ENCODE measurements at places on chromosomes 4 and X.

- DNase-seq = no peak
Observed at GRCh38 chr4:4880492-4880891, 21.0 kb downstream of the MSX1 start.

GRCh38 chr4:182227611-182228010, 15.6 kb upstream of the TENM3 start:
- no peak for DNase-seq

DNA sequence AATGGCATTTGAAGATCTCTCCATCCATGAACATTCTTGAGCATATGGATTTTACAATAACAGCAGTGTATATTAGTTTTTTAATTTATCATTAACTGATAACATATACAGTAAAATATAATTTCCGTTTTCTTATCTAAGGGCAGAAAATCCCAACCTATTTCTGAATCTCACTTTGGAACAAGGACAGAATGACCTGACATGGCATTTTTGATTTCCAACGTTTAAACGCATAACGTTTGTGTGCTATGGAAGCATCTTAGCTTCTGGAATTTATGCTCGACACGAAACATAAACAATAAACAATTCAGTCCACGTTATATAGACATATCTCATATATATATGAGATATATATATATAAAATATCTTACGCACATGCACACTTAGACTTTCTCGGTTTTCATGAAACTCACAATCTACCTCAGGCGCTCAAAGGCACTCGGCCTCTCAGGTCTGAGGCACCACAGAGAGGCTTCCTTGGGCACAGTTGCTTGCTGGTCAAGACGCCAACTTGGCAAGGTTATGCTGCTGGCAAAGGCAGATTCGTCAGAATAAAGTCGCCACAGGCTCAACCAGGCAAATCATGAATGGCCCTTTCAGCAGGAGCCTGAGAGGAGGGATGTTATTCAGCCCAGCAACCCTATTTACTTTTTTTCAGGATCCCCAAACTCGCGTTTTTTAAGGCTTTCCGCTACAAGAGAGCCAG, 1.0 kb upstream of the UGT8 start:
- DNase-seq = no peak

GRCh38 chrX:132615391-132616131, 126.7 kb upstream of the MBNL3 start:
- peak; percentile 46 for DNase-seq

DNA sequence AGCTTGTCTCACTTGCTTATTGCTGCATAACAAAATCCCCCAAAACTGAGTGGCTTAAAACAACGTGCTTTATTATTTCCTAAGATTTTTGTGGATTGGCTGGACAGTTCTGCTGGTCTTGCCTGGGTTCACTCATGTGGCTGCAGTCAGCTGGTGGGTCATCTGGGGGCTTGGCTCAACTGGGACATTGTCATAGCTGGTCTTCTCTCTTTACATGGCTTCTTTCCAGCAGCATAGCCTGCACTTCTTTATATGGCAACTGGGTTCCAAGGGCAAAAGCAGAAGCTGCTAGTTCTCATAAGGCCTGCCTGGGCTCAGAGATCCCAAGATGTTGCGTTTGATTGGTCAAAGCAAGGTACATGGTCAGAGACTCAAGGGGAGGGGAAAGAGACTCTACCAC, 33.7 kb upstream of the STAG2 start:
- no peak for DNase-seq

DNA sequence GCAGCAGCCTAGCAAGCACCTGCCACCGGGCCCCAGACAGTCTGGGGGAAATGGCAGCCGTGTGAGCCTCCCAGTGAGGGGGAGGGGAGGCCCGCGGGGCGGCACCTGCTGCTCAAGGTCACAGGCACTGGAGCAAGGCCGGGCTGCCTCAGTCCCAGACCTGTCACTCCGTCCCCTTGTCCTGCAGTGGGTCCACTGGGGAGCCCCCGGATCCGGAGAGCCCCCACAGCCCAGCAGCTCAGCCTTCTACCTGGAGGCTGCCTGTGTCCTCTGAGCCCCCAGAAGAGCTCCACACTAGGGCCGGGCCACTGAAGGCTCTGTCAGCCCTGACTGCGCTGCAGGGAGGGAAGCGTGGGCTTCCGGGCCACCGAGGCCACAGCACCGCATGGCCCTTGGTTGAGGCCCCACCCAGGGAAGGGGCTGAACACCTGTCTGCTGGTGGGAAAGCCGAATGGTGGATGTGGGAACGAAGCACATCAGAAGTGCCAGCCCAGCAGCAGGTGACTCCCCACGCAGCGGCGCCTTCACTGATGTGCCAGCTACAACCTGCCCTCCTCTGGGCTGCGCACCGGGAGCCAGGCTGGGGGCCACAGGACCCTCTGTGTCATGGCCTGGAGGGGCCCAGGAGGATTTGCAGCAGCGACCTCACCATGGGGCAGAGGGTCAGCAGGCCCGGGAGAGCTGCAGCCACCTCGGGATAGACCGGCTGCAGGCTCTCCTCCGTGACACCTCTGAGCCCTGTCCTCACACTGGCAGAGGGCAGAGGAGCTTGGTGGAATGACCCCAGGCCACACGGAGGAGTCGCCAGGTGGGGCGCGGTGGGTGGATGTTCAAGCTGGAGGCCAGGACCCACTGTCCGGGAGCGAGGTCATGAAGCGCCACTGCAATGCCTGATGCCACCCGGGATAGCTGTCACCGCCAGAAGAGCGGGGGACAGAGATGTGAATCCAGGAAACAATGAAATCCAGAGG, 35.0 kb upstream of the MXD4 start:
- DNase-seq = no peak

GRCh38 chrX:136176399-136176825, 29.1 kb downstream of the FHL1 start:
- no peak for DNase-seq

DNA sequence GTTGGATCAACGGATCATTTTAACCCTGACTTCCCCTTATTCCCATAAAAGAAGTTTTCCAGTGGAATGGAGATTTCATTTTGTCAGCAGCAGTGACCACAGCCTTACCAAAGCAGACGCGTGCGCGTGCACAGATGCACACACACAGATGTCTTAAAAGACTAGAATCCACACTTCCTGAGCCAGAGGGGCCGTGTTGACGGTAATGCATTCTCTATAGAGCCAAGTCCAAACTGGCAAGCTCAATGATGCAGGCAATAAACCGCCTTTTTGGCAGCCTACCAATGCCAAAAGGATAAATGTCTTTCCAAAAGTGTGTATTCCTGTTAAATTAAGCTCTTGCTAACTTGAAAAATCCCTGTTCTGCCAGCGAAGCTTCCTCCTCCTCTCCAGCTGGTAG, 18.8 kb upstream of the CLDN34 start:
- DNase-seq = no peak
